ENCODE measurements at places on chromosomes 1 and 21.

DNA sequence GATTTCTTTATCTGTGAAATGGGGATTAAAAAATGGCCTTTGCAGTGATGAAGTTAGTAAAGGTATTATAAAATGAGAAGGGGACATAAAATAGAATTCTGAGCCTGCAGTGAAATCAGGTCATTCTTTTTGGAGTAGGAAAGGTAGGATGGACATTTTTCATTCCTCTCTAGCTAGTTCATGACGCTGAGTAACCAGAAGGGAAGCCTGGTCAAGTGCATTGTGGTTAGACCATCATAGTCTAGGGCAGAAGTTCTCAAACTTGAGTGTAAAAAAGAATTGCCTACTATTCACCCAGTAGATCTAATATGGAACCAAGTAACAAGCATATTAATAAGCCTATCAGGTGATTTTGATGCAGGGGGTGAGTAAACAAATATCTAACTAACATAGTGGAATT lies 50.8 kb downstream of the TGFB2 start:
- no peak for DNase-seq

DNA sequence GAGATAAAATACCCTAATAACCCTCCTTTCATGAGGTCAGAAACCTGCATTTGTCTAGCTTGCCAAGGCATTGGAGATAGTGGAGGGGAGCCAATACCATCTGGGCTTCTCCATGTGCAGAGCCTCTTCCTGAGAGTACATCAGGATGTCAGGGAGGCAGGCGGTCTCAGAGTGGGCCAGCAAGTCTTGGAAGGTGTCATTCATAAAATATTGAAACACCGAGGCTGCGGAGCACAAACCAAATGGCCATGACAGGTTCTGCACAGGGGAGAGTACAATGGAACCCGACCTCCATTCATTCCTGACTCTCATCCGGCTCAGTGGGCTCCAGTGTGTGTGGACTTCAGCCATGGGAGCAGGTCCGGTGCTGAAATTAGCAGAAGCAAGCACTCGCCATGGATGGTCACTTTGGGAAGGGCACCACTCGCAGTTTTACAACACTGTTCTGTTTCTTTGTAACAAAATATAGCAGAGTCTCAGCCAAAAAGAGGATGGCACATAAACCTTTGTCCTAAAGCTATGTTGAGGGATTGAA lies 446.6 kb downstream of the SIPA1L2 start:
- DNase-seq: no peak

DNA sequence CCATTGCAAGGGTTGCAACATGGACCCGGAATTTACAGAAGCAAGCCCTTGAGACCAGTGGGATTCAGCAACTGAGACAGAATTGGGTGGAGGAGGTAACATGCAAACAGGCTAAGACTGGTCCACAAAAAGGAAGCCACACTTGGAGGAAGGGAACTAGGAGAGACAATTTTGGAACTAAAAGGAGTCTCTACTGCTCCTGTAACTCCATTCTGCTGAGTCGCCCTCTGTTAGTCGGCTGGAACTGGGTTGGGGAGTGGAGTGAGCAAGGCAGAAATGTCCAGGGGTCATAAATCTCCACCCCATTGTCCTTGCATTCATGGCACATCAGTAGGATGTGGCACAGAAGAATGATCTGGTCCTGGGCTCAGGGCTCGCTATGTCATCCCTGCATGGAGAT lies 5.1 kb downstream of the LAMB3 start:
- no peak for DNase-seq

DNA sequence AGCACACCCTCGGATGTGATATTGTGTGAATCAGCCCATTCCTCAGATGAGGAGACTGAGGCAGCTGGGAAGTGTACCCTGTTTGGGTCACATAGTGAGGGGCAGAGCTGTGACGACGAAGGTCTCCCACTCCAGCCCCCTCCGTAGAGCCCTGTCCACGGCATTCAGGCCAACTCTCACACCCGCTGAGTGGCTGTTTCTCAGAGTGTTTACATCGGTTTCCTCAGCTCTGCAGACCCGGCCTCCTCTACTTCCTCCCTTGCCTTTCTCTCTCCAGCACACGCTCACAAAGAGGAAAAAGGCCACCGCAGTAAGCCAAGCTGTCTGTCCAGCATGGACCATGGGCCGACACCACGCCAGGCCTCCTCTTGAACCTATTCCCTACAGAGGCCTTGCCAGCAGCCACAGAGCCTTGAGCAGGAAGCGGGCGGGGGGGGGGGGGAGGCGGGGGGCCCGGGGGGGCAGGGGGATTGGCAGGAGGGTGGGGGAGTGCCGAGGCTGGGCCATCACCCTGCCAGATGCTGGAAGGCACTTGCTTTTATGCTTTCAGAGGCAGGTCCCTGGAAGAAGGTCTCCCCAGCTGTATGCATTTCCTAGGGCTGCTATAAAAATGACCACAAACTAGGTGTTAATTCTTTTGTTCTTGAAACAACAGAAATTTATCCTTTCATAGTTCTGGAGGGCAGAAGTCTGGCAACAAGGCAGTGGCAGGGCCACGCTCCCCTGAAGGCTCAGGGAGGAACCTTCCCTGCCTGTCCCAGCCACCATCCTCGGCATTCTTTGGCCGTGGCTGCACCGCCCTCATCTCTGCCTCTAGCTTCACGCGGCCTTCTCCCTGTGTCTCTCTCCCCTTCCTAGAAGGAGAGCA lies 178.4 kb downstream of the PSMG1 start:
- DNase-seq: no peak

DNA sequence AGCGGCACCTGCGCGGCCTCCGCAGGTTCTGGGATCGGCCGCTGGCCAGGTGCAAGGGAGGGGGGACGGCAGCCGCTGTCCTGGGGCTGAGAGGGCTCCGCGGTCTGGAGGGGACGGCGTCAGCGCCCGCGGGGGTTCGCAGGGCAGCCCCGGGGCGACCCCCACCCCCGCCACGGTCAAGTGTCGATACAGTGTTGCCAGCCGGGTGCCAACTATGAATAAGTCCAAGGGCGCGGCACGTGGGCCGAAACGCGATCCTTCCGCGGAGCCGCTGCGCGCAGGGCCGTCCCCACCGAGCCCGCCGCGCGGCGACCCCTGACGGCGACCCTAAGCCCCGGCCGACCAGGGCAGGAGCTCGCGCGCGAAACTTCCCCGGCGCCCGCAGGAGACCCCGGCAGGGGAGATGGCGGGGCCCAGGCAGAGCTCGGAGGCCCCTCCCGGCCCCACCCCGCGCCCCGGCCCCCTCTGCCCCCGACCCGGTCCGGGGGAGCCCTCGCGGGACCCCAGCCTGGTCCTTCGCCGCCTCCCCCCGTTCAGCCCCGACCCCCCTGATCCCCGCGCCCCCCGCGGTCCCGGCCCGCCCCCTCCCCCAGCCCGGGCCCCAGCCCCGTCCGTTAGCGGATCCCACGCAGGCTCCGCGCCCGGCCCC lies 586 bp upstream of the AGPAT3 start:
- DNase-seq: peak; percentile 38

GRCh38 chr1:178599745-178600144 lies 86.8 kb downstream of the TEX35 start:
- DNase-seq: no peak

DNA sequence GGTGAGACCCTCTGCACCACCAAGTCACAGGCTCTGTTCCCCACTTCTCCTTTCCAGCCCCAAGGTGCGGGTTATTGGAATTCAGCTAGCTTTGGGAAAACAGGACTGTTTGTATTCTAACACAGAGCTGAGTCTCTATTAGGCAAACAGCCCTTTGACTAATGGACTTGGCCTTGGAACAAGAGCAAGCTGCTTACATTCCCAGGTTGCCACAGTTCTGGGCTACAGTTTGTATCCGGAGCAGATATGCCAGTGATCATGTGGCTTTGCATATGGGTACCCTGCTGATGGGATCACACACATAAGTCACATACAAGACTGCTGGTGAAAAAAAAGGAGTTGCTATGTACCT lies 110.5 kb upstream of the COA6 start:
- no peak for DNase-seq

DNA sequence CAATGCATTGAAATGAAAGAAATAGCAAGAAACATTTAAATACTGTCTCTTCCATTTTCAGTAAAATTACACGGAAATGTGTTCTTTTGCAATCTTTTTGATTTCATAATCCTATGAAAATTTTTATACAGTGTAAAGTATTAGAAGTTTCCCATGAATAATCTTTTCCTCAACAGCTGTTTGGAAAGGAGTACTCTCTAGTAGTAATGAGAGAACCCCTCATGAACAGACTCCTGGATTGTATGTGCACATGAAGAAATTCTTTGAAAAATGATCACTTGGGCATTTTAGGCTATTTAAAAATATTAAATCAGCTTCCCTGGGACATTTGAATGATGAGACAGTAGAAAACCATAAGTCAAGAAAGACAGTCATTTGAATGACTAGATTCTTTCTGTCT lies 64.4 kb downstream of the LHX9 start:
- no peak for DNase-seq

- no peak for DNase-seq
These were observed 700 bp upstream of the CCDC28B start for GRCh38 chr1:32199717-32200072.

- no peak for DNase-seq
These were observed 37.4 kb upstream of the SAMD11 start for GRCh38 chr1:886311-886710.

GRCh38 chr1:243831463-243831862 lies 18.6 kb downstream of the AKT3 start:
- no peak for DNase-seq

GRCh38 chr1:76568573-76569238 lies 298.6 kb upstream of the ST6GALNAC5 start:
- DNase-seq: no peak

- DNase-seq: no peak
These were observed 3.7 kb upstream of the NEK7 start for GRCh38 chr1:198153103-198153502.

GRCh38 chr1:152495066-152495675 lies 15.4 kb upstream of the LCE5A start:
- peak; percentile 68 for DNase-seq

GRCh38 chr1:51002516-51002915 lies 32.5 kb downstream of the CDKN2C start:
- no peak for DNase-seq

GRCh38 chr1:63886340-63886739 lies 112.5 kb downstream of the ROR1 start:
- no peak for DNase-seq

DNA sequence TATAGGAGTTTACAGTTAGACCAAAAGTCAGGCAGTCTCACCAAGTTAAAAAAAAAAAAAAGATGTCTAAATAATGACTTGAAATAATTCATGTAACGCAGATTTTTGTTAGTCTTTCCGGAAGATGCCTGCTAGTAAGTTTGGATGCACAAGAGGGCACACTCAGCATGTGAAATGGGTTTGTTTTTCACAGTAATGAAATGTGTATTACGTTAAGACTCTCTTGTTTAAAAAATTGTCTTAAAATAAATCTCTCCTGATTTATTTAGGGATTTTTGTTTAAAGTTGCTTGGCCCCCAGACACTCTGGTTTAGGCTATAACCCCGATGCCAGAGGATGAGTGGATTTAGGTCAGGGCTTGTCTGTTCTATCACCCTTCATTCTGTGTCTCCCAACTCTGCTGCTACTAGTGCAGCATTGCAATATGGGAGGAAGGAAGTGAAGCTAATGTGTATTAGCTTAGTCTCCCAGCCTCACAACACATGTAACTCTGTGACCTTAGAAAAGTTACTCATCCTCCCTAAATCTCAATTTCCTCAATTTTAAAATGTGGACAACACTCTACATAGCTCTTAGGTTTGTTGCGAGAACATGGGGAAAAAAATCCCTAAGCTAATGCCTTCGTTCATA lies 25.7 kb downstream of the CTH start:
- no peak for DNase-seq

DNA sequence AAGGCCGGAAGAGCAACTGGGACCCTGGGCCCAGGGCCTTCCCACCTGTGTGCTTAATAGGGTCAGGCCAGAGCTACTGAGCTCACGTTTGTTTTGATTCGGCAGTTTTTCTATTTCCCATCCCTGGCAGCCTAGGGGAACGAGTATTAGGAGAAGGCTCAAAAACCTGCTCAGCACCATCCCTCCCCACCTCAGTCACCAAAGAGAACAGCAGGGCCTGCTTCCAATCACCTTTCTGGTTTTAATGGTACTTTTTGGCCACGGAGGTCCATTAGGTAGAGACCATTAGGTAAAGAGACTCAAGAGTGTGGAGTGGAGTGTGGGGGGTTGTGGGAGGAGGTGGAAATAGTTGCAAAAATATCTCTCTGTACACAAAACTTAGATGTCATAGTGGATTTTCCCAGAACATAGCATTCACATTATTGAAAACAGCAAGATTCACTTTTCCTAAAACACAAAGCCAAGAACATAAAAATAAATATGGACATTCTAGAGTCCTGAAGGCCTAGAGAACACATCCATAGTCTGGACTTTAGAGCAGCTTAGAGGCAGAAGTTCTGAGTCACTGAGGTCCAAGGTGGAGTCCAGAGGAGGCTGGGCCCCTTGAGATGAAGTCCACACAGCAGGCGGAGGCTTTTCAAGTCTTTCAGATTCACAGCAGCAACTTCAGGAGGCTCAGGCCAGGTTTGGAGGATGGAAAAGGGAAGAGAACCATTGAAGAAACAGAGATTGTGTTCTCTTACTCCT lies 19.5 kb downstream of the NUAK2 start:
- no peak for DNase-seq

- peak; percentile 38 for DNase-seq
These were observed 15.9 kb upstream of the SRSF4 start for GRCh38 chr1:29197590-29197924.

GRCh38 chr1:167722870-167723251 lies 1.1 kb downstream of the MPZL1 start:
- DNase-seq: no peak

- no peak for DNase-seq
These were observed 40.0 kb upstream of the LRRC3 start for GRCh38 chr21:44415073-44416025.

DNA sequence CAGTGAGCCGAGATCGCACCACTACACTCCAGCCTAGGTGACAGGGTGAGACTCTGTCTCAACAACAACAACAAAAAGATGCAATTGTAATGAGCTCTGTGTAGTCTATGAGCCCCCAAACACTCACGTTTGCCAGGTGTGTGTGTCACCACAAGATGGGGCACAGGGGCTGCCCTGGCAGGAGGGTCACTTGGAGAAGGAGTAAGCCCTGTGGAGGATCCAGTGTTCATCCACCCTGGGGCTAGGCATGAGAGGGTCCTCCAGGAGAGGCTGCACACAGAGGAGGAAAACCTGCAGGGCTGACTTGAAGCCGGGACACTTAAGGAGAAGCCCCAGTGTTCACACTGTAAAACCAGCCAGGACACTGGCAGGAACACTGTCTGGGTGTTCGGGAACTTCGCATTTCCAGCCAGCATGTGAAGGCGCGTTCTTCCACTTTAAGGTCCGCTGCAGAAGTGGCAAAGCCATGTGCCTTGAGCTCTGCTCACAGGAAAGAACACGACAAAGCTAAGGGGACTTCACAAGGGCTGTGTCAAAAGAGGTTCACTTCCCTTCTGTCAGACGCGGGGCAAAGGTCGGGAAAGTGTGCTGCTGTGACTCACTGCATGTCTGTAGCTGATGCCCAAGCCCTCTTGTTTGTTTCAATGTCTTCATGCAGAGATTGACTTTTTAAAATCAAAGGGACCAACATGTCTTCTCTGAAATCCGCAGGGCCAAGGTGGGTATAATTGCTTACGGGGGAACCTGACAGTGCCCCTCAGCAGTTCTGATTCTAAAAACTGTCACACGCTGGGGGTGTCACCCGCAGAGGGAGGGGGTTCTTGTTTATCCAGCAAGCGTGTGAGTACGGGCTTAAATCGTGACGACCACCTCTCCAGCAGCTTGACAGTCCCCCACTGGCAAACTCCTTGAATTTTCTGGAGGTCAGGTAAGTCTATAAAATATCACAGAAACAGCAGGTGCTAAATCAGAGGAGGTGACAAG lies 102.8 kb downstream of the RIPK4 start:
- DNase-seq: no peak
